ENCODE measurements at places on chromosomes 12 and 14. TPM values are rescaled to one million over a fixed set of nuclear protein-coding genes. Genes with fewer than 3 reads are reported as not detected.

DNA sequence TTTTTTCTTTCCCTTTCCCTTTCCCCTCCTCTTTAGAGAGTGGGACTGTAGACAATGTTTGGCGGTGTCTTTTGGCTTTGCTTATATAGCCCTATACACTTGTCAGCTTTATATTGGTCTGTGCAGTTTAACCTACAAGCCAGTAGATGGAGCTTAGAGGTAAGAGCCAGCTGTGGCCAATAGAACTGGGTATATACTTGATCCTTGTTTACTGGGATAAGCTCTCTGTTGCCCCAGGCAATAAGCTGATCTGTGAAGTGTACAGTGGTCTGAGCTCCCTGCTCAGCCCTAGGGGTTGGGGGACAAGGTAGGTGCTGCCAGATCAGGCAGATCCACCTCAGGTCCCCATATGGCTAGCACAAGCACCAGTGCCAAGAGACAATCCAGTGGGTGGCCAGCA lies 434.1 kb downstream of the NOVA1 start:
- DNase-seq, result no peak

DNA sequence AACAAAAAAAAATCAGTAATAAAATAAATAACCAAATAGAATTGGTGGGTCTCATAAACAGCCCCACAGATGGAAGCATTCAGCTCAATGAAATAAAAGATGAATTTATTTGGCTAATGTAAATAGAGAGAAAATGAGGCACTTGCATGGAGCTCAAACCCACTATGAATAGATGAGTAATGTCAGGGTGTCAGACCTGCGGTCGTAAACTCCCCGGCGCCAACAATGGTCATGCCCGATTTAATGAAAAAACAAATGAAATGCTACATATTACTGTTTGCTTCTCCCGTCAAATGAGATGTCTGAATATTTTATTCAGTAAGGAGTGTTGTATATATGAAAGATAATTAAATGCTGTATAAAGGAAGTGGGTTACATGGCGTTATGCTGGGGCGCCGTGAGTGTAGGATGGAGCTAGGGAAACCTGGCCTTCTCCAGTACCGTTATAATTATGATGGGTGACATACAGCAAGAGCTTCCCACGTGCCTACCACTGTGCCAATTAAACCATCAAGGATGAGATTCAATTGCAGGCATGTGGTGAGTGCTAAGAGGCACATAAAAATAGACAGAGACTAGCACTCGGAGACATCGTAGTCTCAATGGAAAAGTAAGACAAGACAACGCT lies 648.1 kb downstream of the BCL11B start:
- no peak for DNase-seq

GRCh38 chr14:54462048-54462447 lies 20.9 kb upstream of the CNIH1 start:
- no peak for DNase-seq

DNA sequence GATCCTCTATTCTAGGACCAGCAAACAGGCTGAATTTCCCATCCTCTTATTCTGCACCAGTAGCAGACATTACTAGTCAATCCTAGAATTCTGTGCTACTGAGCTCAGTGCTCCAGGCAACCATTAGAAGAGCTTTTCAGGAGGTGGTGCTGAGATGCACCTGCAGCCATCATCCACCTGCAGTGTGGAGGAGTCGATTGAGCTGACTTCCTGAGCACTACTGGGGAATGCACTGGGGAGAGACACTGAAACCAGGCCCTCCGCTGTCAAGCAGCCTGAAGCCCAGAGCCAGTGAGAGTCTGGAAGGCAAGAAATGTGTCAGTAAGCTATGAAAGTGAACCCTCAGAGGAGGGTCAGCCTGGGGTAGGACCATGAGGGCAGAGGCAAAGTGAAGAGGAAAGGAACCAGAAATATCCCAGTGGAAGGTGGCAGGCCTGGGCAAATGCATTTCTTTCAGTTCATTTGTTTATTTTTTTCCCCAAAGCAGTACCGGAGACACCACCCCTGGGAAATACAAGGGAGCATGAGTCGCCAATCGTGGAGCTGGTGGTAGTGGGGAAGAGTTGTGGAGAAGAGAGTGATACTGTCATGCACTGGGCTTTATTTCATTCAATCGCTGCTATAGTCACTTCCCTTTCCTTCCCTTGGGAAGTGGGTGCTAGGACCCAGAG lies 23.0 kb upstream of the SERPINA4 start:
- no peak for DNase-seq

GRCh38 chr12:111157486-111157885 lies 211.4 kb downstream of the PHETA1 start:
- DNase-seq, result no peak

DNA sequence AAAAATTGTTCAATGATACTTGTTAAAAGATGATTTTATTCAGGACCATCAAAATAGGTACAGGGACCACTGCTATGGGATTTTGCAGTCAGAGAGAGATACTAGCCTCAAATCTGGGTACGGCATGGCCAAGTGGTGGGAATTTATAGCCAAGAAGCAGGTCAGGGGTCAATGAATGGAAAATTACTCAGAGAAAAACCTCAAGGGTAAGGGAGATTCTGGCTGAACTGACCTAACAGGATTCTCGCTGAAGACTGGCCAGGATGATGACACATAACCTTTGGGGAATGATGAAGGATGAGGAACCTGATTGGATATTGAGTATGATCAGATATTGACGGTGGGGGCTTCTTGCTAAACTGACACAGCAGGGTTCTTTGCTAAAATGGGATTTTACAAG lies 32.7 kb downstream of the DEPDC4 start:
- DNase-seq, result no peak

DNA sequence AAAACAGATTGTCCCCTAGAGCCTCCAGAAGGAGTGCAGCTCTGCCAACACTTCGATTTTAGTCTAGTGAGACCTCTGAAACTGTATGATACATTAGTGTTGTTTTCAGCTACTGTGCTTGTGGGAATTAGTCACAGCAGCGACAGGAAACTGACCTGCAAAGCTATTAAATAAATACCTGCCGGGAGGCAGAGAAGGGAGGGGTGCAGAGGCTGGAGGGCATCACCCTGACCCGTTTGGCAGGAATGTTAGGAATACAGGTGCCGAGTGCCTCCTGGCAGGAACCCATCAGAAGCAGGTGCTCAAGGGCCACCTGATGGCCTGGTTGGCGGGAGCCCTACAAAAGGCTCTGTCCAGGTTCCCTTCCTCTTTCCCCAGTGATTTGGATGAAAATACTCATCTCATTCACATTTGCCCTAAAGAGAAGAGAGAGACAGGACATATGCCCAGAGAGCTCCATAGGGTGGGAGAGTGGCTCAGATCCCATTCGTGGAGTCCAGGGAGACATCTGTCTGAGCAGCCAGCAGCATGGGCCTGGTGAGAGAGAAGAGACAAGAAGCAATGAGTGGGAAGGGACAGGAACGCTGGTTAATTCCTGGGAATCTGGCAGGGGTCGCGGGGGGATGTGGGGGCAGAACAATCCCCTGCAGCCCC lies 44.6 kb downstream of the C14orf132 start:
- DNase-seq, result no peak

GRCh38 chr12:1920971-1921370 lies 2.5 kb upstream of the CACNA2D4 start:
- no peak for DNase-seq

- no peak for DNase-seq
Observed at GRCh38 chr12:20527417-20528163, 159.3 kb downstream of the PDE3A start.

The STXBP6 gene
- total RNA-seq, result not detected

The CEBPE gene
- not detected for total RNA-seq

The SYNDIG1L gene
- not detected for total RNA-seq

The TMEM229B gene
- total RNA-seq, result 4.5 TPM

The NKX2-8 gene
- not detected for total RNA-seq

The RIN3 gene
- total RNA-seq, result 82.7 TPM

All from CD8-positive, alpha-beta T cell (primary cell).